ENCODE measurements at places on chromosomes 5 and 9. TPM values are rescaled to one million over a fixed set of nuclear protein-coding genes. Genes with fewer than 3 reads are reported as not detected.
A peak's percentile ranks its signal among the peaks of the same experiment; 100 is the strongest.

The SLC1A1 gene
- total RNA-seq, result 7.1 TPM

GRCh38 chr5:2582507-2582906 lies 169.0 kb downstream of the IRX2 start:
- DNase-seq, result no peak

DNA sequence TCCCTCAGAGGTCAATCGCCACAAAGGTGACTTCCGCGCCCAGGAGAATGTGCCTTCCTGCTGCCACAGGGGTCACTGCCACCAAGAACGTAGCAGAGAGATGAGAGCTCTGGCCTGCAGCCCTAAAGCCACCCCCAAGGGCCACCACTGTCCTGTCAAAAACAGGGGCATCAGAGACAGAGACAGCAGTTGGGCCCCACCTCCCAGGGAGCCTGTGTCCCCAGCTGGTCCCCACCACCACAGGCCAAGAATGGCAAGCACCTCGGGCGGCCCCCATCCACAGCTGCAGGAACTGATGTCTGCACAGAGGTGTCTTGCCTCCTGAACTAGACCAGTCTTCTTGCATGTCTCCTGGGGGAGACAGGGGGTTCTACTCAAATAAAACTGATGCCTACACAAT lies 5.8 kb downstream of the SPATA31E1 start:
- DNase-seq, result peak; percentile 86

DNA sequence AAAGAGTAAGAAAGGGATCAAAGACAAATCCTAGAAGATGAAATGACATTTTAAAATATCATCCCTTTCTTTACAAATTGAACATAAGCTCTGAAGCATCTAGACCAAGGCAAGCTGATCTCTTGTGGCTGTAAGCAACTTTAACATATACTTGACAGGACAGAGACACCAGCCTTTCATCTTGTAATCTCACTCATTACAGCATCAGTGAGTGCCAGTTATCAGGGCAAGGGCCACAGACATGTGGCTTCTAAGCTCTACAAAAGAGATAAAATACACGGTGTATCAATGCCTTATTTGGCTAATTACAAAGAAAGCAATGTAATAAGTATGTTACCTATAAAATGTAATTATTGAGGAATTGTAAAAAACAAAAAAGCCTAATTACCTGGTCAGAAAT lies 95.0 kb downstream of the DROSHA start:
- DNase-seq, result no peak

- no peak for DNase-seq
Measured at GRCh38 chr5:98163796-98164493, 609.5 kb upstream of the RGMB start.

GRCh38 chr5:159002171-159002570 lies 97.5 kb downstream of the EBF1 start:
- no peak for DNase-seq

DNA sequence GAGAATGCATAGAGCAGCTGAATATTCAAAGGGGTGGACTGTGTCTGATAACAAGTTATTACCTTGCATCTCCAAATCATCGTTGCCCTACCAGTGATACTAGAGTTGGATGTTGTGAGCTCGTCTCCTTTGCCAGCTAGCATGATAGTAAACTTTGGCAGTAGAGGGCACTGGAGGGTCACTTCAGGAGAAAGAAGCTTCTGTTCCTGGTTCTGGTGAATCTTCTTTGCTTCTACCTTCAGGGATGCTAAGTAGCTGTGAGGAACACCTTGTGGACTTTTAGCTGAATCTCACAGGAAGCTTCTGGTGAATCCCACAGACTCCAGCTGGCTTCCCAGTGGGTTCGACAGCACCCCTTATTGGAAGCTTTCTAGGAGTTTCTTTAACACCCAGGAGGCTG lies 626.6 kb upstream of the SGCD start:
- DNase-seq, result no peak

GRCh38 chr5:143349177-143349576 lies 54.3 kb downstream of the NR3C1 start:
- no peak for DNase-seq

Measured in chondrocyte (in vitro differentiated cells).